Naive thymus-derived CD8-positive, alpha-beta T cell (primary cell): ENCODE measurements at places on chromosomes 5 and 9. TPM values are rescaled to one million over a fixed set of nuclear protein-coding genes. Genes with fewer than 3 reads are reported as not detected.

The SLC6A19 gene
- total RNA-seq, result not detected

The SH3PXD2B gene
- total RNA-seq, result 0.47 TPM

- DNase-seq, result no peak
Measured at GRCh38 chr5:94355811-94356210, 262.6 kb downstream of the KIAA0825 start.

DNA sequence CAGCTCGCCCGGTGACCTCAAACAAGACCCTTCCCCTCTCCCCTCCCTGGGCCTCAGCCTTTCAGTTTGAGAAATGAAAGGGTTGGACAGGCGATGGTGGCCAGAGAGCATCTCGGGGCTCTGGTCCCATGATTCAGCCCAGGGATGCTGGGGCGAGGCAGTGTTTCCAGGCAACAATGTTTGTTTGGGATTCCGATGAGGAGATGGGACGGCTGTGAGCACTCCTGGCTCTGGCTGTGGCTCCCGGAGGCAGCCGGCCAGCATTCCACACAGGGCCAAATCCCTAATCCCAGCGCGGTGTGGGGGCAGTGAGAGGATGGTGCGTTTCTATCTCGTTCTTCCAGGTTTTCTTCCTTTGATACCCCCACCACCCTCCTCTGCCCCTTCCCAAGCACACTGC, 66.0 kb downstream of the HMCN2 start:
- no peak for DNase-seq

GRCh38 chr9:137411260-137411644, 11.7 kb downstream of the EXD3 start:
- no peak for DNase-seq

DNA sequence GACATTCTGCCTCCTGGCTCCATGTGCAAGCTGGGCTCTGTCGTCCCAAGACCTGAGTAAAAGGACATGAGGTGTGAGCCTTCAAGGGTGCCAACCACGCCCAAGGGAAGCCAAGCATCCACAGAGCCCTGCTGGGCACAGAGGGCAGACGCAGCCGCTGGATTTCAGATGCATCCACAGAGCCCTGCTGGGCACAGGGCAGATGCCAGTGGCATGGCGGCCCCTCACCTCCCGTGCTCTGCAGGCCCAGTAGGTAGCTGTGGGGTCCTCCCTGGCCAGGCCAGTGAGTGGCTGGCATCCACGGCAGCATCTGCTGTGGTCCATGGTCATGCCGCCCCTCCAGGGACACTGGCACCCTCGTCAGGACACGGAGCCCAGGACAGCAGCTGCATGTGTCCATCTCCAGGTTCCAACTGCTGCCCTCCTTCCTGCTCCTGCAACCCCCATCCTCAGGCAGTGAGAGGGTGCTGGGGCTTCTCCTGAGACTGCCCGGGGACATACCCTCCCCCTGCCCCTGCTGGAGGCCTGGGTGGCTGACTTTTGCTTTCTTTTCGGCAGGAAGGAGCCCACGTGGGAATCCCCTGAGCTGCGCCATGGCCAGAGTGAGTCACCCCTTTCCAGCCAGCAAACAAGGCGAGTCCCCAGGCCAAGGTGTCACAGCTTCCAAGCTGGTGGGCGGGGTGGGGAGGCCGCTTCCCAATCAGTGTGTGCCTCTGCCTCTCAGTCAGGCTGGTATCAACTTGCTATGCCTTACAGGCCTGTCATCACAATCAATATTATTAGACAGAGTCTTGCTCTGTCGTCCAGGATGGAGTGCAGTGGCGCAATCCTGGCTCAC, 4.0 kb upstream of the TRAF2 start:
- DNase-seq, result peak; percentile 61

GRCh38 chr9:37191403-37192089, 71.2 kb downstream of the ZCCHC7 start:
- DNase-seq, result no peak

DNA sequence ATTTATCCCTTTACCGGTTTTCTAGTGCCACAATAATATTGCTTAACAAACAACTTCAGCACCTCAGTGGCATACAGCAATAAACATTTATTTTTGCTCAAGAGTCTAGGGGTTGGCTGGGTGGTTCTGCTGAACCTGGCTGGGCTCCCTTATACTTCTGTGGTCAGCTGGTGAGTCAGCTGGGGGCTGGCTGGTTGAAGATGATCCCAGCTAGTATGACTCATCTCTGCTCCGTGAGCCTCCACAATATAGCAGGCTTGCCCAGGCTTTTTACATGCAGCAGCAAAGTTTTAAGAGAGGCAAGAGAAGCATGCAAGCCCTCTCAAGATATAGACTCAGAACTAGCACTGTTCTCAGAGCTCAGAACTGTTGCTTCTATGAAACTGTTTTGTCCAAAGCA, 523.5 kb upstream of the CLINT1 start:
- DNase-seq, result no peak

- DNase-seq, result peak; percentile 59
Measured at GRCh38 chr5:65076251-65076869, 307.6 kb downstream of the CWC27 start.

- DNase-seq, result no peak
Measured at GRCh38 chr5:93735378-93735777, 6.0 kb downstream of the POU5F2 start.

The ITK gene
- total RNA-seq, result 477 TPM

GRCh38 chr5:93423300-93423699, 157.7 kb downstream of the NR2F1-AS1 start:
- no peak for DNase-seq
